Fibroblast of skin of right quadriceps (primary cell): ENCODE measurements at places on chromosomes 4 and X.

- DNase-seq = no peak
These were observed 154.2 kb upstream of the PRDX4 start for GRCh38 chrX:23513121-23513520.

DNA sequence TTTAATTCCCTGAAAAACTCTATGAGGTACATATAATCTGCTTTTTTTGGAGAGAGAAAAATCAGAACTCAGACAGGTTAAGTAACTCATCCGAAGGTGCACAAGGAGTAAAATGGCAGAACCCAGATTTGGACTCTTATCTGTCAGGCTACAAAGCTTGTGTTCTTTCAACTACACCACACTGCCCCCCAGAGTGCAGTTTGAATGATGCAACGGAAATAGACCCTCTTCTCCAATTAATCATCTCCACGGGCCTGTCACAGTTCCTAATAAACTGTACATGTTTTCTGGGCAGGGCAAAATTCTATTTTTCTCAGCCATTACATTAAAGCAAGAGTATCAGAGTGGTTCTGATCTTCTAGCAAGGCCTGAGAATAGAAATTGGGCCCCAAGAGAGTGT is 35.3 kb upstream of the DCX start:
- DNase-seq = no peak

GRCh38 chr4:181578911-181579310 is 664.3 kb upstream of the TENM3 start:
- DNase-seq = no peak

- DNase-seq = no peak
These were observed 22.7 kb upstream of the DRD5 start for GRCh38 chr4:9758641-9759317.

GRCh38 chr4:182492423-182492822 is 249.2 kb downstream of the TENM3 start:
- peak; percentile 78 for DNase-seq

DNA sequence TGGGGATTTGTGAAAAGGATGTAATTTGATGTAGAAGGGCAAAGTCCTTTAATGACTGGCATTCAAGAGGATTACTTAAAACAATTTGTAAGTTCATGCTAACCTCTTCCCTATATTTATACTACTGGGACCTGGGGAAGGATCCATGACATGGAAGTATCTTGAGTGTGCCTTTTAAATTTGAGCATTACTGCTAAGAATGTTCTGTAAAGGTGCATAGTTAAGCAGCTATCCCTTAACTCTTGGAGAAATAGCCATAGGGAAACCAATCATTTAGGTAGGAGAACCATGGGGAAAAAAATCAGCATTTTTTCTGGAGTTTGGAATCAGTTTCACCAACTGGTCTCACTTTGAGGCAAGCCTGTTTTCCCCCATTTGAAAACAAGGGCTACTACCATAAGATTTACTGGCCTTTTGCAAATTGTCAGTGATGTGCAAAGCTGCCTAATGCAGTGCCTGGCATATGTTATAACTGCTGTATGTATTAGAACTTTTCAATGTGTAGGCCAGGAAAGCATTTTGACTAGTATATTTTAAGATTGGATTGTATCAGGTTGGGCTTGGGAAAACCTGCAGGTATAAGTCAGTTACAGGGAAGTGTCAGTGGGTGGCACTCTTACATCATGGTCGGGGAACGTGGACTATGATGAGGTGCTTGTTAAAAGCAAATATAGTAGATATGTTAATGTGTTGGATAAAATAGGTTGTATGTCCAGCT is 72.1 kb downstream of the PRSS12 start:
- DNase-seq = peak; percentile 78

DNA sequence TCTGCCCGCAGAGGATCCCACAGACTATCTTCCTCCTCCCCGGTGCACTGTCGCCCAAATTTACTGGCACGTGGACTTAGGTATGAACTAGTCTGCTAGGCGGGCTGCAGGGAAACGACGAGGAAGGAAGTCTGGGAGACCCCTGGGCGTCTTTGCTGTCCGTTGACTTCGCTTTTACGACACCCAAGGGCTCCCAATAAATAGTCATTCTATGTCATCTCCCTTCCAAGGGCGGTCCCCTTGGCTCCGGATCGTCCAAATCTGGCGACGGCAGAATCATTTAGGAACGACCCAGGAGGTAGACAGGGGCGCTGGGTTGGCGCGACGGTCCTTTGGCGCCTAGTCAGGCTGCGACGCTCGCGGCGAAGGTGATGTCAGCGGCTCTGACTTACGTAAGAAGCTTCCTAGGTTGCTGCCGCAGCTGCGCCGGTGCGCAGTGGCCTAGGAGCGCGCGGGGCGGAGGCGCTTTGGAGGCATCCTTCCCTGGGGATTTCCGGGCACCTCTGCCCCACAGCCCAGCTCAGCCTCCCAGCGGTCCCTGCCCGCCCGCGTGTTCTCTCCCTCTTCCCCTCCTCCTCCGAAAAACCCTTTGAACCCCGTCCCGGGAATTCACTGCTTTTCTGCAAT is 2.2 kb downstream of the NHS start:
- DNase-seq = peak; percentile 27

GRCh38 chr4:72449705-72450104 is 119.3 kb downstream of the ADAMTS3 start:
- DNase-seq = no peak

GRCh38 chrX:47145395-47146120 is 537 bp downstream of the RBM10 start:
- DNase-seq = no peak

- peak; percentile 28 for DNase-seq
These were observed 276.0 kb upstream of the FAT1 start for GRCh38 chr4:186999686-187000085.
